ENCODE measurements at places on chromosomes 1 and 21.

GRCh38 chr1:66968574-66968973 is 43.8 kb downstream of the MIER1 start:
- peak overlapping the region; percentile 66 for H3K27ac ChIP-seq
- peaks cover 23% of the 10 kb centered on the region for H3K4me1 ChIP-seq
- no peak overlapping the region for H3K4me3 ChIP-seq
- DNase-seq, result no peak
- H3K27me3 ChIP-seq, result no peaks in the 10 kb centered on the region

GRCh38 chr1:91427741-91428140 is 23.1 kb upstream of the HFM1 start:
- H3K4me1 ChIP-seq, result no peaks in the 10 kb centered on the region
- no peak overlapping the region for H3K27ac ChIP-seq
- no peak for DNase-seq
- no peaks in the 10 kb centered on the region for H3K36me3 ChIP-seq
- no peak overlapping the region for H3K4me3 ChIP-seq

- DNase-seq, result no peak
- no peaks in the 10 kb centered on the region for H3K27me3 ChIP-seq
- H3K4me1 ChIP-seq, result peaks cover 44% of the 10 kb centered on the region
- H3K36me3 ChIP-seq, result peaks cover 5% of the 10 kb centered on the region
Measured at GRCh38 chr21:37800057-37800455, 116.2 kb downstream of the KCNJ6 start.

DNA sequence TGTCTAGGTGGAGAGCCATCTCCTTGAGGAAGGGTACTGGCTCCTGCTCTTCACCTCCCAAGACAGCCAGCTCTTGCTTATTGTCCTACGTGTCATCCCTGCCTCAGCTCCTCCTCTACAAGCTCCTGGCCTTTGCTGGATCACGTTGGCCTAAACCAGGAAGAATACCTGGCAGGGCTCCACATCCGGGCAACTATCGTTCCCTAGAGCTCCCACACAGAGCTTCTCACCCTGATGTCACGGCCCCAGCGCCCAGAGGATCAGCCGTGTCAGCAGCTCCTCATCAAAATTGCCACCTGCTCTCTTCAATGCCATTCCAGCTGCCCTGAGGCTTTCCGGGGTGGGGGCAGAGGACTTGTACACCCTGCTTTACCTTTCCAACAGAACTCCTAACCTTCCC is 1.9 kb upstream of the TPM3 start:
- peaks cover 42% of the 10 kb centered on the region for H3K27me3 ChIP-seq
- H3K4me1 ChIP-seq, result peaks cover 13% of the 10 kb centered on the region
- H3K27ac ChIP-seq, result no peak overlapping the region
- no peak for DNase-seq
- H3K4me3 ChIP-seq, result no peak overlapping the region

- H3K27ac ChIP-seq, result no peak overlapping the region
- H3K27me3 ChIP-seq, result peaks cover 6% of the 10 kb centered on the region
- DNase-seq, result no peak
- H3K4me1 ChIP-seq, result peaks cover 3% of the 10 kb centered on the region
- H3K4me3 ChIP-seq, result no peak overlapping the region
Measured at GRCh38 chr1:107895403-107896191, 69.4 kb downstream of the VAV3 start.

GRCh38 chr1:116994411-116994810 is 7.1 kb upstream of the CD101 start:
- no peak overlapping the region for H3K27ac ChIP-seq
- no peak overlapping the region for H3K4me3 ChIP-seq
- H3K36me3 ChIP-seq, result peaks cover 2% of the 10 kb centered on the region
- no peak for DNase-seq

GRCh38 chr1:203060115-203060514 is 25.7 kb downstream of the MYOG start:
- no peak overlapping the region for H3K27ac ChIP-seq
- H3K27me3 ChIP-seq, result peaks cover 11% of the 10 kb centered on the region
- no peaks in the 10 kb centered on the region for H3K36me3 ChIP-seq
- peaks cover 17% of the 10 kb centered on the region for H3K4me1 ChIP-seq
- H3K4me3 ChIP-seq, result no peak overlapping the region

DNA sequence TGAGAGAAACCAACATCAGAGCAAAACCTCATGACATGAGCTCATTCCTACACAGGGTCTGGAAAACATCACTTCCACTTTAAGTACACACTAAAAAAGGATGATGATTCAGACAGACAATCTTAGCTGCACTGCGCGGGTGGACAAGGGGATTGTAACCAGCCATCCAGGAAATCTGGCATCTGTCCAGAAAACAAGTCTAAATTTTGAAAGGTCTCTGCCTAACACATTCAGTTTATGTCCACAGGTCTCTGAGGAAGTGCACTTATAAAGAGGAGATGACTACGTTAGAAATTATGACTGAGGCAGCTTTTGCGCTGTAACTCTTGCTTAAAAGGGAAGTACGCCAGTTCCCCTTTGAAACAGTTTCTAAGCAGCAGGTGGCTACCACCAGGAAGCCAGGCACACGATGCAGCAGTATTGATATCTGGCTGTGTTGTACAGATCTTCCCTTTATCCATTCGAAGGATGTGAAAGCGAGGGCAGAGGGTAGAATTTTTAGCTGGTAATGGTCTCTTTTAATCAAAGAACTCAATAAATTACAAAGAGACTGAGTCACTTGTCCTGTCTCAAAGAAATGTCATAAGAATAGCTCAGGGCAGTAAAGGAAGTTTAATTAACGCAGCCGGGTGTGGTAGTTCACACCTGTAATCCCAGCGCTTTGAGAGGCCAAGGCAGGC is 128.0 kb downstream of the SETD4 start:
- no peak overlapping the region for H3K27ac ChIP-seq
- DNase-seq, result no peak
- H3K27me3 ChIP-seq, result no peaks in the 10 kb centered on the region
- no peaks in the 10 kb centered on the region for H3K36me3 ChIP-seq
- H3K4me3 ChIP-seq, result no peak overlapping the region

- H3K27ac ChIP-seq, result no peak overlapping the region
- no peak for DNase-seq
- no peak overlapping the region for H3K4me3 ChIP-seq
Measured at GRCh38 chr1:212166244-212166643, 119.0 kb upstream of the PPP2R5A start.

DNA sequence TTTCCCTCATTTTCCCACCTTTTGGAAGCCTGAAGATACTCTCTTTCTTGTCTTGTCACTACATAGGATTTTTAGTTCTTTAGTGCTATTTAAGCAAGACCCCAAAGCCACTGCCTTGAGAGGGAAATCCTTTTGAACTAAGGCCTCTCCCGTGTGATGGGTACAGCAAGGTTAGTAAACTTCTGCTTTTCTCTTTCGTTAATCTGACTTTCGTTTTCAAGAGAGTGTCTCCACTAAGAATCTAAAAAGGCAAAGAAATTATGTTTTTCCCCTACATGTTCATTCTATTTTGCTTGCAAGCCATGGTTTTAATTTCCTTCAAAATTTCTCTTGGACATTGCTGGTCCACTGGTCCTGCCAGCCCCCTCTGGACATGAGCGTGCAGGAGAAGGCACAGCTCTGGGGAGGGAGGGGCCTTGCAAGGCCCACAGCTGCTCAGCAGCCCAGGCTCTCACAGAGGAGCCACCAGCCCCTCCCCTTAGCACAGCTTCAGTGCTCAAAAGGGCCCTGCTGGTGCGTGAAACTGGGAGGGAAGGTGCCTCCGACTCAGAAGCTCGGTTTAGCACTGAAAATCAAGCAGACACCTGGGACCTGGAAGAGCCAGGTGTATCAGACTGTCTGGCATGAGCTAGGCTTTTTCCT is 210.9 kb upstream of the GALNT2 start:
- peaks cover 18% of the 10 kb centered on the region for H3K27me3 ChIP-seq
- H3K4me1 ChIP-seq, result no peaks in the 10 kb centered on the region
- no peak overlapping the region for H3K27ac ChIP-seq
- H3K36me3 ChIP-seq, result no peaks in the 10 kb centered on the region

- H3K27me3 ChIP-seq, result peaks cover 24% of the 10 kb centered on the region
- H3K4me3 ChIP-seq, result no peak overlapping the region
- H3K4me1 ChIP-seq, result peaks cover 3% of the 10 kb centered on the region
- H3K27ac ChIP-seq, result no peak overlapping the region
Measured at GRCh38 chr1:223076362-223076761, 66.7 kb downstream of the TLR5 start.

- no peak overlapping the region for H3K27ac ChIP-seq
- no peaks in the 10 kb centered on the region for H3K4me1 ChIP-seq
- no peaks in the 10 kb centered on the region for H3K27me3 ChIP-seq
- H3K4me3 ChIP-seq, result no peak overlapping the region
- H3K36me3 ChIP-seq, result no peaks in the 10 kb centered on the region
- DNase-seq, result no peak
Measured at GRCh38 chr1:177755851-177756560, 213.9 kb downstream of the SEC16B start.

GRCh38 chr1:27145934-27146354 is 9.0 kb downstream of the SLC9A1 start:
- H3K4me1 ChIP-seq, result peaks cover 46% of the 10 kb centered on the region
- DNase-seq, result no peak
- no peak overlapping the region for H3K4me3 ChIP-seq
- peak overlapping the region; percentile 84 for H3K27ac ChIP-seq

DNA sequence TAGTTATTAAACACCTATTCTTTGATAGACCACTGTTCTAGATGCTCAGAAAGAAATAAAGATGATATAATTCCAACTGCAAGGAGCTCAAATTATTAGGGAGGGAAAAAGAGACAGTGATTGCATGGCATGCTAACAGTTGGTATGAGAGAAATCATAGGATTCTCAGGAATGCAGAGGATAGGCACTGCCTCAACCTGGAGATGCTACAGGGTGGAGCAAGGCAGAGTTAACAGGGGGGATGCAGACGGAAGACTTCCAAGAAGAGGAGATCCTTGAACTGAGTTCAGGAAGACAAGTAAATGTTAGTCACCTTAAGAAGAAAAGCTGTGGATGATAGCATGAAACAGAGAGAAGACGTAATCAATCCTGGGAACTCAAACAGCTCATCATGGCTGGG is 123.7 kb downstream of the DAB1 start:
- no peaks in the 10 kb centered on the region for H3K4me1 ChIP-seq
- H3K36me3 ChIP-seq, result no peaks in the 10 kb centered on the region
- no peak overlapping the region for H3K4me3 ChIP-seq

DNA sequence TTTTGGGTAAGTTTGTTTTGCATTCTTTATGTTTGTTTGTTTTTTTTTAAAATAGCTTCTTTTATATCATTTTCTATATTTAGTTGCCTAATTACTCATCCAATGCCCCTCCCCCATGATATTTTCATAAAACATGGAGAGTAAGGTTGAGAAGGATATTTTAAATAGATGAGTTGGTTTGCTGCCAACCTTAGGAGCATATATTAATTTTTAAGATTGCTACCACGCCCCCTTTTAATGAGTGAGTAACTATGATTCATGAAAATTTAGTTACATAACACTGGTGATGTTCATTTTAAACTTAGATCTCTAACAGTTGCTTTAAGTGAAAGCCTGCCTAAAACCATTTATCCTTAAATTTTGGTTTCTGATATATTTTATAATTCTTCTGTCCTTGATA is 18.7 kb downstream of the TMEM50A start:
- H3K36me3 ChIP-seq, result peaks cover 53% of the 10 kb centered on the region
- peaks cover 17% of the 10 kb centered on the region for H3K4me1 ChIP-seq
- H3K4me3 ChIP-seq, result no peak overlapping the region
- H3K27me3 ChIP-seq, result no peaks in the 10 kb centered on the region
- no peak overlapping the region for H3K27ac ChIP-seq
- DNase-seq, result no peak

- H3K27me3 ChIP-seq, result peaks cover 18% of the 10 kb centered on the region
- peaks cover 32% of the 10 kb centered on the region for H3K4me1 ChIP-seq
Measured at GRCh38 chr1:209655411-209656231, 3.4 kb upstream of the LAMB3 start.

DNA sequence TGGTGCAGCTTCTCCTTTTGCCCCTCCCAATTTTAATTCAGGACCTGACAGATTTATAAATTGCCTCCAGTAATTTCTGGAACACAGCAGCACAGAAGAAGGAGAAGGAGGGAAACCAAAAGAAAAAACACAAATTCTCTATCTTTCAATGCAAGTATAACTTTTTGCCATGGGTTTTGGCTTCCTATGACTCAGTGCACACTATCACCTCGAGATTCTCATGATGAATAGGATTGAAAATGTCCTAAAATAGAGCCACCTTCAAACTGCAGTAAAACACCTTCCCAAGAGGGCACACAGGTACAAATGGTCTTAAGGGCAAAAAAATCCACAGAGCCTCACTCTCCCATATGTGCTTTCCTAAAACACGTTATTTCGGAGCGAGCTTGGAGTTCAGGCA is 113.6 kb downstream of the HLCS start:
- H3K4me1 ChIP-seq, result peaks cover 45% of the 10 kb centered on the region
- H3K36me3 ChIP-seq, result no peaks in the 10 kb centered on the region
- DNase-seq, result no peak

DNA sequence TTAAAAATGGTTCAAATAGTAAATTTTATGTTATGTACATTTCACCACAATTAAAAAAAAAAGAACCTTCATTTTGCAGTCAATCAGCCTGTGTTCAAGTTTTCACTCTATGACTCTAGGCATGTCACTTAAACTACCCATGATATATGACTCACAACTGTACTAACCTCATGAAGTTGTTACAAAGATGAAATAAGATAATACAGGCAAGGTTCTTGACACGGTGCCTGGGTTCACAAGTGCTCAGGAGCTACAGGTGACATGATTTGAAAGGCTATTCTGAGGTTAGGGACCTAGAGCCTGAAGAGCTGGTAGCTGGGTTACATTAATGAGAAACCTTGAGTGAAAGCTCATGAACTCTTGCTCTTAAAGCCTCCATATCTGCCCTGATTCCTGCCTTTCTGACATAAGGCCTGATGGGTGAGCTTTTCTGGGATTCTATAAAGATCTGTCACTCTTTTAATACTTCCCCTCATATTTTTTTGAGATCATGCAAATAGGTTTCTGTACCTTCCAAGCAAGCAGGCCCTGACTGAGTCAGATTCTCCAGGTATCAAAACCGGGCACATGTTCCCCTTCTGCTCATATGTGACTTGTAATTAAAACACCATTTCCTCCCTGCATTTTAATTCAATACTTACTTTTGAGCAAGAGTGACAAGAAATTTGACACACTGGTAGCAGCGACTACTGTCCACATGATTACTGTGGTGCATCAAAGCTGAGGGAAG is 34.0 kb downstream of the PCSK9 start:
- DNase-seq, result no peak
- H3K4me3 ChIP-seq, result no peak overlapping the region
- H3K36me3 ChIP-seq, result peaks cover 74% of the 10 kb centered on the region
- H3K27me3 ChIP-seq, result no peaks in the 10 kb centered on the region
- peaks cover 4% of the 10 kb centered on the region for H3K4me1 ChIP-seq

- no peak overlapping the region for H3K4me3 ChIP-seq
- no peak for DNase-seq
- no peak overlapping the region for H3K27ac ChIP-seq
- peaks cover 6% of the 10 kb centered on the region for H3K4me1 ChIP-seq
- H3K27me3 ChIP-seq, result no peaks in the 10 kb centered on the region
- no peaks in the 10 kb centered on the region for H3K36me3 ChIP-seq
Measured at GRCh38 chr21:32481875-32482408, 69.4 kb downstream of the EVA1C start.

- H3K4me1 ChIP-seq, result peaks cover 48% of the 10 kb centered on the region
- no peak for DNase-seq
- H3K27me3 ChIP-seq, result no peaks in the 10 kb centered on the region
- H3K4me3 ChIP-seq, result peak overlapping the region; percentile 94
Measured at GRCh38 chr1:145997016-145997717, 788 bp upstream of the TXNIP start.

- peaks cover 16% of the 10 kb centered on the region for H3K4me1 ChIP-seq
- no peaks in the 10 kb centered on the region for H3K27me3 ChIP-seq
- H3K27ac ChIP-seq, result no peak overlapping the region
- H3K36me3 ChIP-seq, result no peaks in the 10 kb centered on the region
- DNase-seq, result no peak
- no peak overlapping the region for H3K4me3 ChIP-seq
Measured at GRCh38 chr1:209041927-209042326, 541.6 kb upstream of the CAMK1G start.

All from osteocyte (in vitro differentiated cells).